ENCODE measurements at places on chromosomes 2 and 18.

GRCh38 chr2:229539628-229540027, 174.7 kb downstream of the DNER start:
- no peak for DNase-seq

DNA sequence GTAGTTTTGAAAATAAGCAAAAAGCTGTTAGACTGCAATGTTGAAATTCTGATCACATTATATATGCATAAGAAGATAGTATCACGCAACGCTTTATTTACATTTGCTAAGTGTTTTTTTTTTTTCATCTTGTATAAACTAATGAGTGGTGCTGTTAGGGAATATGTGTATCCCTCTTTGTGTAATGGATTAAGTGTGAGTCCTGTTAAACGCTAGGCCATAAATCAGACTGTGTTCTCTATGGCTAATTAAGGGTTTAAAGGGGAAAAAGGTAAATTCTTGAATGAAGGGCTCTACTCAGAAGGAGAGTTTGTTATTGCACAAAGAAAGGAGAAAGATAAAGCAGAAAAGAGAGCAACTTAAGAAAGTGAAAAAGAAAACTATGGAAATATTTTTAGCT, 4.8 kb upstream of the ASXL3 start:
- DNase-seq, result no peak

DNA sequence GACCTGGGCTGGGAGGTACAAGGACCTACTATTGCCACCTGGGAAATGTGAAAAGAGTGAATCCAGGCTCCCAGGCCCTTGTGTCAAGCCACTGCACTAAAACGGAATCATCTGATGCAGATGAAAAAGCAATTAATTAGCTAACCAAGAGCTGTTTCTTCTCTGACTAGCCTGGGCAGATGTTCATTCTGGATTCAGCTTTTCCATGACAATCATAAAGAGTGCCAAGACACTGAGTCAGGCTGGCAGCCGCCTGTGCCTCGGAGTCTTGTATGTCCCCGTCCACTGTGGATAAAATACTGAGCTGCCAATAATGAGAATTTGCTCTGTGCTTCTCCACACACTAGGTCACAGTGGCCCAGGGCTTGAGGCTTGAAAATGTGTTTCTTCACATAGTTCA, 21.7 kb upstream of the LCLAT1 start:
- no peak for DNase-seq

- DNase-seq, result no peak
These were observed 494.4 kb downstream of the SOX11 start for GRCh38 chr2:6186332-6187151.

DNA sequence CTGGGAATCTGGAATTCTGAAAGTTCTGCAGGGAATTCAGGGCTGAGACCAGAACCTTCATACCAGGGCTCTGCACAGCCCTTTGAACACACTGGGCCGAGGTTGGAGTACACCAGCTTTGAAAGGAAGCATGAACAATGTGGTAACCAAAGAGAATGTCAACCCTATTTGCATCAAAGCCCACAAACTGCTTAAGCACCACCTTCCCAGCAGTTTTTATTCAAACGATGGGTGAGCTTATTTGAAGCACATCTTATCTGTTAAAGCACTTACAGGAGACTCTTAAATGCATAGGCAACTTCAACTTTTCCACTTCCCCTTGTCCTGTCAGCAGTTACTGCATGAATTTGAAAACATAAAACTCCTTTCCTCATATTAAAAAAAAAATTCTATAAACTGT, 96.6 kb downstream of the TXNL1 start:
- no peak for DNase-seq

DNA sequence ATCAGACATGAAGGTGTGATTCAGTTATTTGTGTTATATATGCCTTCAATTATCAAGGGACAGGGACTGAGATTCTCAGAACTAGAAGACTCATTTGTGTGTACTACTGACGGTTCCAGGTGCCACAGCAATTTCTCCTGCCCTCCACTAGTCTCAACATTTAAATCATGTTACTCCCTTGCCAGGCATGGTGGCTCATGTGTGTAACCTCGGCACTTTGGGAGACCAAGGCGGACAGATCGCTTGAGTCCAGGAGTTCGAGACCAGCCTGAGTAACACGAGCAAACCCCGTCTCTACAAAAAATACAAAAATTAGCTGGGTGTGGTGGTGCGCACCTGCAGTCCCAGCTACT, 1.1 kb downstream of the CNDP2 start:
- no peak for DNase-seq

DNA sequence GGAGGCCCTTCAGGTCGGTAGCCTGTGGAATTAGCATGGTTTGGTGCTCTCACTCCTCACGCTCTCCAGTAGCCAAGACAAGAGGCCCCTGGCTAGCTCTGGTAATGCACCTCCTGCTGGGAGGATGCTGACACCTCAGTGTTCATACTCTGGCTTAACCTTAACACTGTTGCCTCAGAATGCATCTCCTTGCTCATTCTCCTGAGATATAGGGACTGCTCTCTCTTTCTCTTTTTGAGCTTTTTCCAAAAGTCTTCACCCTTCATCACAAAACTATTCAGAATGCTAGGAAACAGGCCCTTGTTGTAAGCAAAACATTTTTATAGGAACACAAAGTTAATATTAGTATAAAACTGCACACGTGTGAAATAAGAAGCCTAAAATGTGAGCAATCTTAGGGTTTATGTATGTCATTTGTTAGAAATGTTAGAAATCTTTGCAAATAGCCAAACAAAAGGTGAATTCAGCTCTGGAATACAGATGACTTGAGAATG, 17.3 kb upstream of the IMPA2 start:
- DNase-seq, result no peak

- DNase-seq, result no peak
These were observed 758.0 kb upstream of the ZEB2 start for GRCh38 chr2:145277922-145278321.

DNA sequence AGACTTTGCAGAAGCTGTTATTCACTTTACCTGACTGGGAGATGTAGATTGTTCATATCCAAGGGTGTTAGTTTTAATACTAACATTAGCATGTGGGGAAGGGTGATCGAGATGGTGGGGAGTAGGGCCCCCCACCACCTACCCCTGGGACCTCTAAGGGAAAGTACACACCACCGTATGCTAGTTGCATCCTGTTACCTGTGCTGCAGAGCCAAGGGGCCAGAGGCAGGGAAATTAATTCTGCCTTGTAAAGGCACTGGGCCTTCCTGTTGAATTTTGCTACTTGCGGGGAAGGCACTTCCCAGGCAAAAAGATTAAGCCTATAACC, 9.0 kb downstream of the STEAP3 start:
- no peak for DNase-seq

DNA sequence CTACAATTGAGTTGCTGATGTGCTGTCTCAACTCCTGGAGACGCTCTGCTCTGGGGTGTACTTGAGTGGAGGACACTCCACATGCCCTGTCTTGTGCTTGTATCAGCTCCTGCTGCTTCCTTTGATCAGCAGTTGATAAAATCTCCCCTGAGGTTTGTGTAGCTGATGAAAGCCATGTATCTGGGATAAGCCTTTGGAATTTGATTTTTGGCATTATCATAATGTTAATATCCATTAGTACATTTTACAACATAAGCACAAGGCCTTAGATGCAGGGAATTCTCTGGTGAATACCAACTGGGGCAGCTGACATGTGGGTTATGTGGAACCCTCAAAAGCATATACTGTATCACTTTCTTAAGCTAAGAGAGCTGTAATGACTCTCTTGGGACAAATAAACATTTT, 222.7 kb upstream of the ITGA4 start:
- DNase-seq, result no peak

DNA sequence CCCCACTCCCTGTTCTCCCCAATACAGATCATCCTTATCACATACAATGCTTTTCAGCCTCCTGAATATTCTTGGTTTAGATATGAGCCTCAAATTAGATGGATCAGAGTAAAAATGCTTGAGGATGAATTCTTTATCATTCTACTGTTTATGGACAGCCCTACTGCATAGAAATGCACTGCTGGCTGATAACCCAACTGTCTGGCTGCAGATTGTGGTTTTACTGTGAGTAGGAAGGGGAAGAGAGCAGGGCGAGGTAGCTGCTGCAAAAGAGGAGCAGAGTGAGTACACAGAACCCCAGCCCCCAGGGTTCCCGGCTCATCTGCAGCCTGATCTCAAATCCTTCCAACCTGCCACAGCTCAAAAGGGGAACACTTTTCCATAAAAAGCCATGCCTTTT, 29.4 kb upstream of the NCOA1 start:
- no peak for DNase-seq

DNA sequence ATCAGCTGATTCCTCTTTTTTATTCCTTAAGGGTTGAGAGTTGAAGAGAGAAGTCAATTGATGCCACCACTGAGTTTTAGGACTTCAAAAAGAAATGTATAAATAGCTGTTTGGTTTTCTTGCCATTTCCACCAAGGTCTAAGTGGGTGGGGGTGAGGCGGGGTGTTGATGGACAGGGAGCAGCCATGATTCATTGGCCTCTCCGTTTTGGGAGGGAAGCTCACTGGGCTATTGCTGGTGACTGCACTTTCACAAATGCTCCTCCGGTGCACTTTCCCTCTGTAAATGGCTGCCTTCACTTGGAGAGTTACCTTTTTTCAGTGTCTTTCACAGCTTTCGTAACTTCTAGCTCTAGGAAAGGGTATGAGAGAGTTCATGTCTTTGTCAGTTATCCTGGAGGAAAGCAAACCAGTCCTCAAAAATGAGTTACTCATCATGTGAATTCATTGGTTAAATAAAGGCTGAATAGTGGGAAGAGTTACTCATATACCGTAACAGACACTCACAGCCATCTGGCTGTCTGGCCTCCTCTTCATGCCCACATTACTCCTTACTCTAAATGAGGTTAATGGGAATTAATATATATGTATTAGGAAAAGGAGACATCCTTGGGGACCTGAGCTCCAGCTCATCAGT, 17.4 kb upstream of the CTAGE1 start:
- no peak for DNase-seq

- DNase-seq, result no peak
These were observed 15.3 kb downstream of the FHL2 start for GRCh38 chr2:105383432-105384166.

GRCh38 chr2:239569401-239570090, 168.7 kb upstream of the HDAC4 start:
- no peak for DNase-seq

DNA sequence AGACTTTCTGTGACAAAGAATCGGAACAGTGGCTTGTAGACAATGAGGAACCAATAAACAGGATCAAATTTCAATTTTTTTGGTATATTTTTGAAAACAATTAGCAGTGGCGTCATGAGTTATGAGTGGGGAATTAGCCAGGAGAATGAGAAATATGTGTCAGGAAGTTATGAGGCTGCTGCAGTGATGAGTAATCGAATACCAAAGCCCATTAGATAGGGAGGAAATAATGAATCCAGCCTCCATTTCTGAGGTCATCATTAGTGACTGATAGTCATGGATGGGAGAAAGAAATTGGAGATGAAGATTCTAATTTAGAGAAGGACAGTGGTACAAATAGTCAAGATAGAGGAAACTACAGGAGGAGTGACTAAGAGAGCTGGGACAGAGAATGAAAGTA, 673.1 kb upstream of the VRK2 start:
- no peak for DNase-seq

- DNase-seq, result no peak
These were observed at the start of gene SIX2 for GRCh38 chr2:45009303-45009927. SIX2 (minus strand) TSS chr2:45009452; CDS start chr2:45009110, 342 bp downstream.

DNA sequence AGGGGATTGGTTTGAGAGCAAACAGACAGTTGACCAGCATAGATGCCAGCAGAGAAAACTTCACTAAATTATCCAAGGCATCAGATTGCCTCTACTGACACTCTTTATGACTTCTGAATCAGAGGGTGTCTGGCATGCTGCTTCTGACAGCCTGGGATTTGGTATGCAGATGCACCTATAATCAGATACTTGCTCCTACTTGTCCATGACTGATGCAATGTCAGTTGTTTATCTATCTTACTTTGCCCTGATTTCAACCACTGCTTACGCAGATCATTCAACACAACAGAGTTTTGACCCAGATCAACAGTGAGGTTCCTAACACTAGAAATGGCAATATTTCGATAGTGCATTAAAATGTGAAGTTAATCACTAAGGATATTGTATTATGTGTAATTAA, 22.6 kb upstream of the CALCRL start:
- no peak for DNase-seq

DNA sequence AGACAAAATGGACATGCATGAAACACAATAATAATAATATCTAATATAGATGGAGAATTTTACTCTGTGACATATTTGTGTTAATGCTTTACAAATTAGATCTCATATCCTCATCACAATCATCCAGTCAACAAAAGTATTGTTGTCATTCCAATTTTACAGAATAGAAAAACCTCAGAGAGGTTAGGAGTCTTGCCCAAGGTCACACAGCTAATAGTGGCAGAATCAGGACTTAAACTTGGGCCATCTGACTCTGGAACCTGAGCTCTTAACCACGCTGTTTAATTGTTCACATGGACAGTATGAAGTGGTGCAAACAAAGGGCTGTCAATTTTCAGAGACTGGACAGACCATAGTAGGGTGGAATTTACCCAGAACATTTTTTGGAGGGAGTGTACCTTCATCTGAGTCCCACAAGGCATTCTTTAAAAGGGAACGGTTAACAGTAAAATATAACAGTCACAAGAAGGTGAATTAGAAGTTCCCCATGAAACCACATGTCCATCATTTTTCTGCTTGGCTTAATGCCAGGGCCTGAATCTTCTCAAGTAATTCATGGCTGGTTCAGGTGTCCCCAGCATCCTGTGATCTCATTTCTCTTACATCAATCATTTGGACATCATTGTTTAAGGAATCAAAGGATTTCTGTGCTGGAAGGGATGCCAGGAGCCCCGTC, 35.4 kb upstream of the CCDC93 start:
- DNase-seq, result no peak

DNA sequence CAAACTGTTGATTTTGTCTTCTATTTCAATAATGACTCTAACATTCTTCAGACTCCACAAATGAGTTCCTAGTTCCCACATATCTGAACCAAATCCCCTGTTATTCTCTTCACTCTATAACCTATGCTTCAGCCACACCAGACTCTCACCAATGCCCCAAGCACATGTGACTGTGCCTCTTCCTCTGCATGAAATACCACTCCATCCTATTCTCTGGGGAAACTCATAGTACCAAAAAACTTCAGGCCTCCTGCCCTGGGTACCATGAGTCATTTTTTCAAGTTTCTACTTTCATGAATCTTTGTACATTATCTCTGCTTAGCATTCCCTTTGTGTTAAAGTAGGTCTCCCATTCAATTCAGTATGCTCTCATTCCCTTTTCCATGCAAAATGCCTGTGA, 353.2 kb downstream of the ZEB2 start:
- no peak for DNase-seq

DNA sequence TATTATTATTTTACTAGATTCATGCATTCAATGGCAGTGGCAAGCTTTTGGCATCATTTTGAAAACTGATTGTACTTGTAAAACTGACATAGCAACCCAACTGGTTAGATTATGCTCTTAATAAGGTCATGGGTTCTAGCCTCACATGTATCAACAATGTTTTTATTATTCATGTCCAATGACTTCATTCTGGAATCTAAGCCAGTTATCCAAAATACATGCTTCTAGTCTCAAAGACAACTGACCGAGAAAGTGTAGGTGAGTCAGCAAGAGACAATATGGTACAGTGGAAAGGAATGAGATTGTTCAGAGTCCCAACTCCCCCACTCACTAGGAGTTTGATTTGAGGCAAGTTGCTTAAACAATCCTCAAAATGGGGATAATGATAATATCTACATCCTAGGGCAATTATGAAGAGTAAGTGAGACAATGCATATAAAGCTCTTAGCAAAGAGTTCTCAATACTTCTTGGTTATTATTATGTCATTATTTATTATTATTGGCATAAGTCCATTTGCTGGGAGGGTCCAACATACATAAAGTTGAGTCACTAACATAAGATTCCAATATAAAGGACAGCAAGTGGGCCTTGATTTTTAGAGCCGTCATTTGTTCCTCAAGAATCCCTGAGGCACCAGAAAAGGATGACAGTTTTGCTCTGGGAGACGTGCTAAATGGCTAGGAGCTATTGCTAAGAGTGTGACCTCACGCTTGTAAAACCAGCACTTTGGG, 99.4 kb downstream of the NEB start:
- no peak for DNase-seq

Data from naive thymus-derived CD8-positive, alpha-beta T cell (primary cell).